ENCODE measurements at places on chromosomes 3 and 15.

- no peak for DNase-seq
These were observed 3.5 kb upstream of the ROPN1B start for GRCh38 chr3:125965505-125965904.

GRCh38 chr3:155704771-155705559 lies 39.9 kb downstream of the PLCH1 start:
- no peak for DNase-seq

- no peak for DNase-seq
These were observed 28.4 kb downstream of the MKRN2OS start for GRCh38 chr3:12516873-12517272.

- no peak for DNase-seq
These were observed 160.7 kb downstream of the FHIT start for GRCh38 chr3:61090389-61091169.

DNA sequence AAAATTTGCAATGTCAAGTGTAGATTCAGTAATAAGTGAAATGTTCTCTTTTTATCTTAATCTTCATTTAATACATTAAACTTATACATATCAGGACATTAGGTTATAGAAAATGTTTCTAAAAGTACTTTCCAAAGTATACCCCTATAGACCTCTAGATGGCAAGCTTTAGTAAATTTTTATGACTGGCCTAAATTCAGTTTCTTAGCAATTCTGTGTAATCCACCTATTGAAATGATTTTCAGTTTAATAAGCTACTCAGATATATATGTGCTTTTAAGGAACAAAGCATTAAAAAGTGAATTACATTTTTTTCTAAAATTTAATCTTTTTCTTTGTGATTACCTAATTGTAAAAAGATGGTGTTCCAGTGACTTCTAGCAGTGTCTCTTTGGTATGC lies 342.2 kb downstream of the GBE1 start:
- no peak for DNase-seq

- no peak for DNase-seq
These were observed 5.8 kb downstream of the NLGN1 start for GRCh38 chr3:173403376-173403775.

DNA sequence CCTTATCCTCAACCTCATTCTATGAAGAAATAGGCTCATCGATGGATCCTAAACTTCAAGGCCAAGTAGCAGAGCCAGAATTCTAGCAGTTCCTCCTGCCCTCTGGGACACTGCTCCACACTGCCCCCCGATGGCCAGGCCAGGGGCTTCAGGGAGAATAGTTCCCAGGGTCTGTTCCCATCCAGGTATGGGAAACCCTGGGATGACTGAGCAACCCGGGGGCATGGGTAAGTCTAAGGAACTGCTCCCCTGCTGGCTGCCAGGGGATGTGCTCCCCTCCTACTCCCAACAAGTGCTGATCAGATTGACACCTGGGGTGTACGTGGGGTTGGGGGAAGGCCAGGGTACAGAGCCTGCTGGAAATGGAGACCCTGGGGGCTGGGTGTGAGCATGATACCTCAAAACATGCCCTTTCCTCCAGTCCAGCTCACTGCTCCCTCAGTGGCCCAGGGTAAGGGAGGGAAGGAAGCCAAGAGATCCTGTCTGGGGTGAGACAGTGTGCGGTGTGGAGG lies 7.6 kb downstream of the ULK3 start:
- peak; percentile 68 for DNase-seq

DNA sequence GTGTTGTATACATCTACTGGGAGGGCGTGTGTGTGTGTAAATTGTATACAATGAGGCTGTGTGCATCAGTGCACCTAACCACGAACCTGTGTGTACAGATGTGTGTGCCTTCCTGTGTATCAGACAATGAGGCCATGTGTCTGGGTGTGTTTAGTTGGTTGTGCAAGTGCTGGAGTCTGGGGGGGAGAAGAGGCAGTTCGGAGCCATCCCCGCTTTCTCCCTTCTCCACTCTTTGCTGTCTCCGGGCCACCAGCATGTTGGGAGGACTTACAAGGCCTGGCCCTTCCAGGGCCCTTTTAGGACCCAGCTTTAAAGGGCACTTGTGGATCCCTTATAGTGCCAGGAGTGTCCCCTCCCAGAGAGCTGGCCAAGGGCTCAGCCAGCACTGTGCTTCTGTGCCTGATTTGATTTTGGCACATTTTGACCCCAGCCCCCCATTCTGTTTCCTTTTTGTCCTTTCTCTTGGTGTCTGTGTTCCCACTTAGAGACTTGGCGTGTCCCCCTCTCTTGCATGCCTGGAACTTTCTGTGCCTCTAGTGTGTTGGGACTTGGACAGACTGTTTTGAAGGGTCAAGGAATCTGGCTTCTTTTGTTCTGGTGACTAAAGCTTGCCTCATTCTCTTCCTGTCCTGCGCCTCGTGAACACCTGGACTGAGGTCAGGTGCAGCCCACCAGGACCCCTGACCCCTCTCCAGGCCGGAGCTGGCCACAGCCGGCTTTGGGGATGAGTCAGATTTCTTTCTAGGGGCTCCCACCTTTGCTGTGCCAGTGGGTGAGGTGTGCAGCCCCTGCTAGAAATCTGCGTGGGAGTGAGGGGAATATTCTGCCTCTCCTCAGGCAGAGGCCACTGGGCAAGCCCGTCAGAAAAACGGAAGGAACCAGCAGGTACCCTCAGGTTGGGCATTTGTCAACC lies 1.5 kb downstream of the CTDSPL start:
- DNase-seq, result no peak

Data from mesothelial cell of epicardium (in vitro differentiated cells).